ENCODE measurements at places on chromosomes 6 and 20.

- DNase-seq: no peak
These were observed 19.2 kb downstream of the ASF1A start for GRCh38 chr6:118913161-118913560.

DNA sequence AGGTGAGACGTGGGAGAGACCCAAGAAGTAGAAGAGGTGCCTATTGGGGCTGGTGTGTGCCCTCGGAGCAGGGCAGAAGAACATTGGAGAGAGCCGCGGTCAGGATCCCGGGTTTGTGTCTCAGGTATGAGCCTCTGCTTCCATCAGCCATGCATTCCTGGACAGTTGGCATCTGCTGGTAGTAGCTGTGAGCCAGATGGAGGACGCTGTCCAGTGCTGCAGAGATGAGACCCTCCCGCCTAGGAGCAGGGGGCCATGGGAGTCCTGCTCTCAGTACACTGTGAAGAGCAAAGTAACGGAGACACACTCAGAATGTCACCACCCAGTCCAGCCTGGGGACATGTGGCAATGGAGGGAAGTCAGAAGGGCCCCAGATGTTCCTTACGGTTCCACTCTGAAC lies 108.2 kb downstream of the CDH4 start:
- DNase-seq: no peak

DNA sequence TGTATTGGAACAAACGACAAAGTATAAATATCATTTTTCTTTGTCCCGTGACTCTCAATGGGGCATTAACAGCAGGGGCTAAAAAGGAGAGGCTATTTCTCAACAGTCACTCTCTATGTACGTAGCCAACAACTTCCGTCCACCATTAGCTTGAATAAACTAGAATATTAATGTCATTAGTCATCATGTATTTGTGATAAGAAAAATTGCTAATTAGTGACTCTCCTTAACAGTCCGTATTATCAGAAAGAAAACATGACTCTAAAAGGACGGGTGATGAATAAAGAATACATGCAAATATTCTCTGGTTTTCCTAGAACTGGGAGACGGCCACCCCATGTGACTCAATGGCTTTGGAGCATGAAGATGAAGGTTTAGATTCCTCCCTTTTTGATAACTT lies 18.6 kb downstream of the VIP start:
- no peak for DNase-seq

DNA sequence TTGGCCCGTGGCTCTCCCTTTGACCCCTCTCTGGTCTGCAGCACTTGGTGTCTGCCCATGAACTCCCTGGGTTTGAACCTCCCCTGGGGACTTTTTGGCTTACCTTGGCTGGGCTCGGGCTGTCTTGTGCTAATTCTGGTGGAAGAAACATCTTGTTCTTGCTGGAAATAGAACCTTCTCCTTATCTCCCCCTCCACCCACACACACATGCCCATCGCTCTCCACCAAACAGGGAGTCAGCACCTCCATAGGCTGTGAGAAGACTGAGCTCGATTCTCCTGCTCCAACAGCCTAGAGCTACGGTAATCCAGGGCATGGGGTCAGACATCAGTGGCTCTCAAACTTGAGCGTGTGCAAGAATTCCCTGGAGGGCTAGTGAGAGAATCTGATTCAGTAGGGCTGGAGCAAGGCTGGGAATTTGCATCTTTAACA lies 114.4 kb upstream of the SLC22A23 start:
- DNase-seq: no peak

DNA sequence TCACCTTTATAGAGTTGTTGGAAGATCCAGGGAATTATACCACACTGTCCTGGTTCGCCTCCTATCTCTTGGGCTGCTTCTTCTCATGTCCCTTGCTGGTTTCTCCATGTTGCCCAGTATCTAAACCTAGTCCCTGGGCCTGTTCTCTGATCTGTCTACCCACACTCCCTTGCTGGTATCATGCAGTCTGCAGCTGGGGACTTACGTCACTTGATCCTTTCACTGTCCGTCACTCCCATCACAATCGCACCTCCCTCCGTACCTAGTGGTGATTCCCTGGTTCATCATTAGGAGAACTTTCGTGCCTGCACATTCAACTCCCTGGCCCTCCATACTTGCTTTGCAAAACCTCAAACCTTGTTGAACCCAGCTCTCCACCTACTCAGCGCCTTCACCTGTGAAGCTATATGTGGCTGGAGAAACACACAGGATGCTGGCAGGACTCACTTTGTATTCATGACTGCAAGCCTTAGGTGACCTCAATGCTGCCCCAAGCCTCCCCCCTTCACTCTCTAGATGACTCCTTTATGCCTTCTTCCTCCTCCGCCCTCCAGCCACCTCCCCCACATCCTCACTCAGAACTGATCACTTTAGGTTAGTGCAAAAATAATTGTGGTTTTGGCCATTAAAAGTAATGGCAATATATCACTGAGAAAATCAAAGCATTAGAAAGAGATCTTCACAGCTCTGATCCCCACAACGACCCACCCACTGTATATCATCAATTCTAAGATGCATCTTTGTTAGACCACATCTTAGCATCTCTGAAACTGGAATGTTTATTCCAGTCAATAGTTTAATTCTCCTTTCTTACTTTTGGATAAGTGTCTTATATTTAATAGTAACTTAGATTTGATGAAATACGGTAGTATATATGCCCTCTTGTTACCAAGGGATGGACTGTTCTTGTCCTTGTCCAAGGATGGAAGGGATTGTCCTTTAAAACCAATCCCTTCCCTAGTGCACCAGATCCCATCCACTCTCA lies 26.4 kb downstream of the GDAP1L1 start:
- no peak for DNase-seq

DNA sequence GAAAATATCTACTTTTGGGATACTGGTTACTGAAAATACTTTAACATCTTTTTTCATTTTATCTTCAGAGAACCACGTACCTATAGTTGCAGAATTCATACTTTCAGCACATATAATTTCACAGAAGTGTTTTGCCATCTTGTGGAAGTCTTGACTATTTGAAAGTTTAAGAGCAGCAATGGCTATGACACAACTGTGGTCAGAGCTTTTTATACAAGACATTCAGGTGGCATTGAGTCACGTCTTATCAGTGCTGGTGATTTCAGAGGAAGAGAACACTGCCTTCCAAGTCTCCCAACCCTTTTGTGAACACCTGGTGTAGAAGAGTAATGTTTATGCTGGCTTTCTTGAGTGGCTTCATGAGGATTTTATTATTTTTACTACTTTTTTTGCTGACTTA lies 171.6 kb downstream of the ARID1B start:
- no peak for DNase-seq

GRCh38 chr6:114051031-114051430 lies 80.1 kb upstream of the HDAC2 start:
- no peak for DNase-seq

- no peak for DNase-seq
These were observed 59.2 kb downstream of the TRAM2 start for GRCh38 chr6:52517502-52518278.

GRCh38 chr6:7914991-7915789 lies 4.6 kb upstream of the TXNDC5 start:
- DNase-seq: no peak

DNA sequence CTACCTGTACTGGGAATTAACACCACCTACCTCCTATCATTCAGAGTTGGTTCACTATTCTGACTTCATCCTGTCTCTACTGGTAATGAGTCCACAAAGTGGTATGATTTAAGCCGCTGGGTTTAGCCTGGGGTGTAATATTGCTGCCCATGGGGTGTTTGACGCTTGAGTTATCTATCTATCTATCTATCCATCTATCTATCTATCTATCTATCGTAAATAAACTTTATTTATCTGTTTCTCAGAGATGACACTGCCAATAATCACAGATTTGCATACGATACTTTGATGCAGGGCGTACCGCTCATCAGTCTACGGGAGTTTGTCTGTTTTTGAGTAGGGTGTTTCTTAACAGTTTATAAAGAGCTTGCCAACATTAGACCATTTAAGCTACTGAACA lies 73.6 kb upstream of the ZNF184 start:
- DNase-seq: no peak

DNA sequence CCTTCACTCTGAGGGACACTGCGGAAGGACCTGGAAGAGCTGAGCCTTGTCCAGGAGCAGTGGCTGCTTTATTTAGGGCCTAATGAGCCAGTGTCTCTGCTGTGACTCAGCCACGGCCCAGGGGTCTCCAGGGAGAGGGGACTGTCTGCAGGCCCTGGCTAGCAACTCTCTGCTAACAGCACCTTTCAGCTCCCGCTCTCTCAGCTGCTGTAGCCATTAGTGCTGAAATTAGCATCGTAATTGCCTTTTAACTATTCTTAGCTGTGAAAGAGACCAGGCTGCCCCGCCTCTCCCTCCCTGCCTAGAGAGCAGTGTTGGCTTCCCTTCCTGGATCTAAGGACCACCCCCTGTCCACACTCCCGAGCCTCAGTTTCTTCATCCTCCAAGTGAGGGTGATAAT lies 53.1 kb upstream of the SLC32A1 start:
- DNase-seq: no peak

DNA sequence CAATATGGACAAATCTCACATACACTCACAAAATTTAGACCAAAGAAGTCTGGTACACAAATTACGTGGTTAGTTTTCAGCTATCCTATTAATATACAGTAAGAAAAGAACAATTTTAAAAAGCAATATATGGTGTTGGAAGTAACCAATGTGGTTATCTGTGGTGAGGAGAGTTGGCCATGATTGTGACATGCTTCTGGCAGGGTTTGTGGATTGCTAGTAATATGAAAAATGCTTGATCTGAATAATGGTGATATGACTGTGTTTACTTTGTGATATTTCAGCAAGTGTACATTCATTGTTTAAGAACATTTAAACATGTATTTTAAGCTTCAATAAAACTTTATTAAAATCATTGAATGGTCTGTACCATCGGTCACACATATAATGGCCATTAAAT lies 99.1 kb downstream of the ADGB start:
- no peak for DNase-seq

DNA sequence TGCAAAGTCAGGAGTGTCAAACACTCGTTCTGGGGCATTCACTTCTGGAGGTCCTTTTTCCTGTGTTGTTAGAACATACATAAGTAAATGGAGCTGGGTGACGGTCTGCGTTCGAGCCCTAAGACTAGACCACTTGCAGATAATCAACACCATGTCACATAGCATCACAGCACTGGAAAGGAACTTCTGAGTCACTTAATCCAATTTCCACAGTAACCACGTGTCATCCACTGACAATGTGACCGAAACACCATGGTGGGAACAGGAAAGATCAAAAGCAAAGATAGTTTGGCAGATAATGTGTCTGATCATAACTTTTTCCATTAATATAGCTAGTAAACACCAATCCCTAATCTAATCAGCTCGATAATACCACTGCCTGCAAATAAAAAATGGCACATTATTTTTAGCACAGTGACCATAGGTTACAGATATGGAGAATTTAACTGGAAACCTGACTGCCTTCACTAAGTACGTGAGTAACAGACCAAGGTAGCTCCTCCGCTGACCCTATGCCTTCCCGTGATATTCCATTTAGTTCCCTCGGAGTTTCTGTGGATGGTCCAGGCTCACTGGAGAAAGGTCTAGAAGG lies 34.8 kb downstream of the WRNIP1 start:
- DNase-seq: no peak

DNA sequence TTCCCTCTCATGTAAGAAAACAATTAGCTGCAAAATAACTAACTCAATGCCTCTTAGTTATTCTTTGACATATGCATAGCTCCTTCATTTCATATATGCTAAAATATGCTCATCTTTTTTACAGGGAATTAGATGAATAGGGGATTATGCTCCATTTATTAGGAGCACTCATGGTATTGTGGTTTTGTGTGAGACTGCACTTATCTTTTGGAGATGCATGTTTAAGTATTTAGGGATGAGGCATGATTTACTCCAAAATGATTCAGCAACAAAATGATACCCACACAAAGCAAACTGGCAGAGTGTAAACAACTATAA lies 8.8 kb downstream of the BNIP5 start:
- DNase-seq: no peak

GRCh38 chr6:10478187-10479040 lies 42.7 kb upstream of the GCNT2 start:
- DNase-seq: peak; percentile 63

GRCh38 chr6:48474830-48475229 lies 363.8 kb upstream of the PTCHD4 start:
- DNase-seq: no peak

- no peak for DNase-seq
These were observed 561.3 kb upstream of the CDH4 start for GRCh38 chr20:60690771-60691170.

- DNase-seq: no peak
These were observed 166.8 kb upstream of the CARMIL1 start for GRCh38 chr6:25112322-25112773.

DNA sequence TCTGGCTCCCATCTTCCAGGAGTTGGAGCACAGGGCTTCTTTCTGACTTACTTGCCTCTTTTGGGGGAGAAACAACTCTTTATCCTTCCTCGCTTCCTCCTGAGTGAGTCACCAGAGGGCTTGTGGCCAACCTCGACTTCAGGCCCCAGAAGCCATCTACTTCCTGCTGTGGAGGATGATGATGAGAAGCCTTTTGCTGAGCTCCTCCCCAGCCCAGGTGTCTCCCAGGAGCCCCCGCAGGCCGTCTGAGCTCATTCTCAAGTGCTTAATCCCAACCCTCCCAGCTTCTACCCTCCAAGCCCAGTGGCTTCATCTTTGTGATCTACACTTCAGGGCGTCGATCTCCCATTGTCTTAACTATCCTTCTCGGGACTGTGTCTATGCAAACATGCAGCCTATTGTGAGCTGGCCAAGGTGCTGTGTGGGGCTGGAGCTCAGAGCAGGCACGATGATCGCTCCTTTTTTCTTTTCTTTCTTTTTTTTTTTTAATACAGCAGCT lies 27.9 kb downstream of the SDCBP2 start:
- no peak for DNase-seq

DNA sequence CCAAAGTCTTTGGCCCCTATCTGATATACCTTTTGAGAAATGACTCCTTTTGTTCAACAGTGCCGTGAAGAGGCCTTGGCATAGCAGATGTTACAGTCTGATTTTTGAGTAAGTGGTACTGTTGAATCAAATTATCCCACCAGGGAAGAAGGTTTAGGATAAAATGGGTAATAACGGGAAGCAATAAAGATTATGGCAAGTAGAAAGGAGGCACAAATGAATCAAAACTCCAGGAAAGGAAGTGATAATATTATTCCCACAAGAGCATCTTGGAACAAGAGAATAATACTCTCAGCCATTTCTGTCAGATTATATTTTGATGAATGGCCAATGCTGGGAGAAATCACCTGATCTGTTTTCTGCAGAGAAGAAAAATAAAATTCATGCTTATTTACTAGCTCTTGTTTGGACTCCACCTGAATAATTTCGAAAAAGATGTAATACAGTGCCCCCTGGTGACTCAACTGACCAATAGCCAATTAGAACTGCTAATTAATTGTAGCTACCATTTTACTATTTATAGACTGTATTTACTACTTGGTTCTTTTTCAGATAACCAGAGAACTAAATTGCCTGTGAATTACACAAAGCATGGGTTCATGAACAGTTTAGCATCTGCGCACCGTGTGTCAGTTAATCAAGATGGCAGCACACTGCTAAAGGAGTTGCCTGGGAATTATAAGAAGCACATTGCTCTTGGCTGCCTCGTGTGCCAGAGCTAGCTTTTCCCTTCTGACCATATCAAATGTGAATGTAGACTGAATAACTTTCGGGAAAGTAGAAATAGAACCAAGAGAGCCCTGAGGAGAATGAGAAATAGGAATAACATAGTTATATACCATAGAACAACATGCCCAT lies 78.5 kb upstream of the TRDN start:
- DNase-seq: peak; percentile 45

- no peak for DNase-seq
These were observed 3.7 kb downstream of the KIF16B start for GRCh38 chr20:16569246-16570153.

GRCh38 chr20:4633780-4634179 lies 87.9 kb upstream of the PRND start:
- no peak for DNase-seq

Data from spinal cord (tissue), 10 donors.